Activated naive CD4-positive, alpha-beta T cell treated with anti-CD3 and anti-CD28 coated beads, Interleukin-2, amount 10 ng/mL, durations not matched to agents 5 hours and 36 hours (primary cell): ENCODE measurements at places on chromosomes 3 and 15. TPM values are rescaled to one million over a fixed set of nuclear protein-coding genes. Genes with fewer than 3 reads are reported as not detected.

The CCDC33 gene
- not detected for total RNA-seq

The VWA5B2 gene
- not detected for total RNA-seq

The DUOX1 gene
- total RNA-seq = not detected

The NMNAT3 gene
- 0.43 TPM for total RNA-seq

The CNTN4 gene
- not detected for total RNA-seq

The COL6A5 gene
- total RNA-seq = not detected

The LRRN1 gene
- total RNA-seq = 2.1 TPM

The ACSBG1 gene
- not detected for total RNA-seq

The DCP1A gene
- 26.3 TPM for total RNA-seq

The SLMAP gene
- 51.6 TPM for total RNA-seq

The ZDHHC23 gene
- 1.9 TPM for total RNA-seq

The CLDN18 gene
- total RNA-seq = not detected

The ITIH3 gene
- not detected for total RNA-seq
